Activated CD4-positive, alpha-beta memory T cell treated with anti-CD3 and anti-CD28 coated beads, Interleukin-2, amount 10 ng/mL, durations not matched to agents 7 days and 5 days (primary cell): ENCODE measurements at places on chromosomes 1 and 21. TPM values are rescaled to one million over a fixed set of nuclear protein-coding genes. Genes with fewer than 3 reads are reported as not detected.

GRCh38 chr1:109657970-109658369 is 2.1 kb downstream of the GSTM4 start:
- DNase-seq, result no peak
- peak overlapping the region; percentile 5 for H3K4me3 ChIP-seq
- H3K4me1 ChIP-seq, result peaks cover 21% of the 10 kb centered on the region
- H3K27me3 ChIP-seq, result peaks cover 17% of the 10 kb centered on the region
- H3K27ac ChIP-seq, result no peak overlapping the region

OR10J1 gene
- not detected for total RNA-seq

DNA sequence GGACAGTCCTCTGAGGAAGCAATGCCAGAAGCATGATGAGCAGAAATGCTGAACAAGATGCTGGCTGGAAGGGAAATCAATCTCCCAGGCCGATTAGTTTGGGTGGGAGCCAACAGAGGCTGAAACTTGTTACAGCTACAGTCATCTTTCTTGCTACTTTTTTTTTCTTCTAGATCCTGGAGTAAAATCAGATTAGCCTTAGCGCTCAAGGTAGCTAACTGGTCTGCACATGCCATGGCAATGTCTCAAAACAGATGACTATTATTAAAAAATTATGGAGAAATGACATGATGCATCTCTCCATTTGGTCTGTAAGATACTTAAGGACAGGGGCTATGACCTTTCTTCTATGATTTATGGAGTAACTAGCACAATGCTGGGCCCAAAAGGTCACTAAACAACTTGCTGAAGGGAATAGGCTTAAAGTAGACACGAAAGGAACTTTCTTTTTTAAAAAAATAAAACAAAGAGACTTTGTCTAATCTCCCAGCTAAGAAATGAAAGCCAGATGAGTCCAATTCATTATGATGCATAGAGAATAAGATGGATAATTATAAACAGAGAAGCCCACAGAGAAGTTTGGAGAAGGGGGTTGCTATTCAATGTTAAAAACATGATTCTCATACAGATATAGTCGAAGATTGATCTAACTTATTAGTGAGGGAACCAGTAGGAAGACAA is 42.5 kb downstream of the UTP25 start:
- no peak overlapping the region for H3K27ac ChIP-seq
- no peaks in the 10 kb centered on the region for H3K36me3 ChIP-seq
- H3K27me3 ChIP-seq, result peaks cover 41% of the 10 kb centered on the region
- H3K4me3 ChIP-seq, result no peak overlapping the region
- DNase-seq, result no peak

IL12RB2 gene
- 75.5 TPM for total RNA-seq

SLC44A3 gene
- 0.35 TPM for total RNA-seq

RNU1-3 gene
- total RNA-seq, result 1,691 TPM

DNA sequence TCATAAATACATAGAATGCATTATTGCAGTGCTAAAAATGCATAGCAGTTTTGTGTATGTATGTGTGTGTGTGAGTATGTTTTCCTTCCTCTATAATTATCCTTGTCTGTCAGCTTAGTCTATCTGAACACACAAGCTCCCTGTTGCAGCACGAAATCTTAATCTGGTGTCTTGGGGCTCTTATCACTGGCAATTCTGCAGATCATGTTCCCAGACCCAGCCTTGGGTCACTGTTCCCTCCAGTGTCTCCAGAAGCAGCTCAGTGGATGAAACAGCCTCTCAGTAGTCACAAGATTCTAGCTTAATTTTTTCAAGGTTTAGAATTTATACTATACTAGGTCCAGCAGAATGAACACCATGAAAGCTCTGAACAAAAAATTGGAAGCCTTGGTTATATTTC is 777.9 kb downstream of the MRPL39 start:
- H3K4me1 ChIP-seq, result no peaks in the 10 kb centered on the region
- no peaks in the 10 kb centered on the region for H3K27me3 ChIP-seq
- H3K27ac ChIP-seq, result no peak overlapping the region
- H3K4me3 ChIP-seq, result no peak overlapping the region
- H3K36me3 ChIP-seq, result no peaks in the 10 kb centered on the region
